CD4-positive, alpha-beta T cell treated with Interleukin-15 for 1 hour (primary cell): ENCODE measurements at places on chromosomes 4 and X.

DNA sequence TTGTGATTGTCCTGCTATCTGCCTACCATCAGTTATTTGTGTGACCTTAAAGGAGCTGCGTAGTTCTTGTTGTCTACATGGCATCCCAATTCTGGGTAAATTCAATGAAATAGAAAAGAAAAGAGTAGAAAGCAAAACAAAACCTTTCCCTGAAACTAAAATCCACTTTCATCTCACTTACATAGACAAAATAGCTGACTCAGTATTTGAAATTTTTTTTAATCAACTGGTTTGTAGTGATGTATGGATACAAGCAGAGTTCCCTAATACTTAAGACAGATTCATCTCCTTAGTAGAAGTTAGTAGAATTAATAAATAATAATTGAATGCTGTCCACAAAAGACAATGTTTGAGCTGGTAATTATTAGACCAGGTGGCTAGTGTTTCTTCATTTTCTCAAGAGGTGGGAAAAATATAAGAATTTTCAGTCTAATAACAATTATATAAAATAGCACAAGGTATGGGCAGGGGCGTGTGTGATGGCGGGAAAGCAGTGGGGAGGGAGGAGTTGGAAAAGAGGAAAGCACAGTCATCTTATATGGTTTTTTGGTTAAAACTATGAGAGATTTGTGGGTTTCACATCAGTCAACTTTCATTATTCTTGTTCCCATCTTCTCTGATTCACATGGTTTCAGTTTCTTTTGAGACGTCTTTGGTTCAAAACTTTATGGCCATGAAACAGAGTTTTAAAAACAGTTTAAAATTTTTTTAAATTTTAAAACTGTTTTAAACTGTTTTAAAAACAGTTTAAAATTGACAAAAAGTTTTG lies 275.2 kb downstream of the SPRY1 start:
- DNase-seq = no peak

GRCh38 chr4:56641494-56642051 lies 39.5 kb downstream of the HOPX start:
- DNase-seq = no peak

DNA sequence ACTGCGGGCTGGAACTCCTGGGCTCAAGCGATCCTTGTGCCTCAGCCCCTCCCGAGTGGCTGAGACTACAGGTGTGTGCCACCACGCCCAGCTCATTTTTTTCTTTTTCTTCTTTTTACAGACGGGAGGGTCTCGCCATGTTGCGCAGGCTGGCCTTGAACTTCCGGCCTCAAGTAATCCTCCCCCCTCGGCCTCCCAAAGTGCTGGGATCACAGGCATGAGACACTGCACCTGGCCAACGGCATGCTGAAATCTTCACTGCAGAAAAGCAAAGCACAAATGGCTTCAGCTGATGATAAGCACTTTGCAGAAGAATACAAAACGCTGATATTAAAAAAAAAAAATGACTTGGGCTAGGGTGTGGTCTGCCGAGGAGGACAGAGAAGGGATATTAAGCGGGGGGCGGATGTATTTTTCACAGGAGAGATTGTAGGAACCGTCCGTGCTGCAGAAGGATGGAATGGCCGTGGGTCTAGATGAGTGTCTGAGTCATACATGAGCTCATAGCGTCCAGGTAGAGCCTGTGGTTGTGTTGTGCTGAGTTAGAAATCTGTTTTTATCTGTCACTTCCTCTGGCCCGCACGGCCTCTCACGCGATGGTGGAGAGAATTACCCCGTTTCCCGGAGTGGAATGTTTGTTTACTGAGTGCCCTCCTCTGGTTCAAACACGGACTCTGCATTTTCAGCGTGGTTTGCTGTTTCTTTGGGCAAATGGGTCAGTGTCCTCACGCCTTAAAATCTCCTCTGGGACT lies 8.5 kb upstream of the AKAP17A start:
- DNase-seq = peak; percentile 36

DNA sequence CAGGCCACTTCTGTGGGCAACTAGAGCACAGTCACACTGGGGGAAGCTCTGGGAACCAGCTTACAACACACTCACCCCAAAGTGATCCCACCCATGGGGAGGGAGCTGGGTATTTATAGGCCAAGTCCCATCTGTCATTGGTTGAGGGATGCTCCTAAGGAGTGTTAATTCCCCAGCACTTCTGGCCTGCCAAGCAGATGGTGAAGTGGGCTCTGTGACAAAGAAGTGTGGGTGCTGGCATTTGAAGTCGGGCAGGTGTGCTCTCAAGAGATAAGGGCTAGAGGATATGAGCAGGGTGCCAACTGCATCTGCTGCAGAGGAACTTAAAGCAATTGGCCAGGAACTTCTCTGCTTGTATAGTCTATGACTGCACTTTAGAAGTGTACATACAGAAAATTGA lies 30.9 kb downstream of the PTCHD1 start:
- DNase-seq = no peak
